ENCODE measurements at places on chromosomes 4 and X.
A peak's percentile ranks its signal among the peaks of the same experiment; 100 is the strongest.

GRCh38 chr4:168124008-168124641, 31.8 kb downstream of the ANXA10 start:
- DNase-seq = peak; percentile 72

- DNase-seq = peak; percentile 1
Observed at GRCh38 chrX:140661643-140662042, 47.9 kb upstream of the LINC00632 start.

GRCh38 chrX:10628906-10629305, 8.5 kb upstream of the MID1 start:
- DNase-seq = peak; percentile 53

DNA sequence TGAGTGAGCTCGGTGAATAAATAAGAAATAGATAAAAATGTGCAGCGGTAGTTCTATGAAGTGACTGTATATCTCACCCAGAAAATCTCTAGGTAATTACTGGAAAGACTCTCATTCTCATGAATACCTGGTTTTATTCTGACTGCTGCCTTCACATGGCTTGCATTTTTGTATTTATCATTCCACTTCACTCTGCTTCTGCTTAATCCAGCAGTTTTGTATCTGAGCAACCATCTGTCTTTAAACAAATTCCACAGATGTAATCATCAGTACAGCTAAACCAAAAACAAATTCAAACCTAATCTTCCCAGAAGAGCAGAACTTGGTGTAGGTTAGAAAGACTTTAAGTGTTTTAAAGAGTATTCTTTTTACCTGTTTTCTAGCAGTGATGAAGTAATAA, 11.2 kb upstream of the ALB start:
- no peak for DNase-seq

DNA sequence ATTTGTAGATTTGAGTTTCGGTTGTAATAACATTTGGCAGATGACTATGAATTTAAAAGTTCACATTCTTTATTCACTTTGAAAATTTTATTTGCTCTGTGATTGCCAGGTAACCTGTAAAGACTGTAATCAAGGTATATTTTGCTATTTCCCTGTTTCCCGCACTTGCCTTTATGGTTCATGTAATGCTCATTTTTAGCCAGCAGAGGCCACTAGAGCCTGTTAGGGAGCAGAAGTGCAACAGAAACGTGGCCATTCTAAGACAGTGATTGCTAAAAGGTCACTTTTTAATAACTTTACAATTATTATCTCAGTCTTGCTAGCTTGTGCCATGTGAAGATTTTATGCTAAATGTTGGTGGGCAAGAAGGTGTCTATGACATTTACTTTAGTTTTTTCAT, 12.4 kb downstream of the YIPF6 start:
- DNase-seq = peak; percentile 70

DNA sequence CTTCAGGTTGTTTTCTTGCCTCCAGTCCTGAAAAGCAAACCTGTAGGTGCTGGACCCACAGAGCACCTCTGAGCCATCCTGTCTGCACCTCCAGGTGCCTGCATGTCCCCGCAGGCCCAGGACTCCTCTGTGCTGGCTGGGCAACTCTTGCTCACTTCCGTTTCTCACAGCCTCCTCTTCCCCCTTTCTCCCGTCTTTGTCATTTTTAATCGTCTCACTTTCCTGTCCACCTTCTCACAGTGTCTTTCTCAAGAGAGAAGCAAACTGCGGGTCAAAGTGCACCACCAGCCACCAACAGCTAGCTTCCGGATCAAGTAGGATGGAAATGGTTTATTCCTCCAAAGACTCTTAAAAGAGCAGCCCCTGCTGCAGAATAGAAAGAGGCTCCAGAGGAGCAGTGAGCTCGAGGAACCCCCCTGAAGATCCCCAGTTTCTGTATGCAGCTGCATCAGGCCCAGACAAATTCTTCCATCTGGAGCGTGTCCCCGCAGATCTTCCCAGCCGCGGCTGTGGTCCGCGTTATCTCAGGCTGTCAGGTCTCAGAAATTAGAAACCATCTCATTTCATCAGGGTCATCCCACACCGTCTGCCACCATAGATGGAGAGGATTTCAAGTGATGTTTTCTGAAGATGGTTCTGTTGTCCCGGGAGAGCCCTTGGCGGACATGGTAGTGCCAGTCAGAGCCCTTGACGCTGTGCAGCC, 87.7 kb downstream of the FHDC1 start:
- DNase-seq = no peak

- DNase-seq = no peak
Observed at GRCh38 chr4:124879195-124879594, 166.7 kb upstream of the ANKRD50 start.

GRCh38 chrX:46575991-46576392, 2.4 kb downstream of the CHST7 start:
- DNase-seq = peak; percentile 32

- DNase-seq = no peak
Observed at GRCh38 chr4:139728840-139729239, 63.2 kb downstream of the MGST2 start.

- DNase-seq = peak; percentile 77
Observed at GRCh38 chrX:4547213-4547836, 833.9 kb upstream of the PRKX start.

GRCh38 chrX:129655547-129656249, 942 bp upstream of the APLN start:
- DNase-seq = peak; percentile 56

GRCh38 chrX:147757750-147758149, 154.0 kb upstream of the FMR1 start:
- no peak for DNase-seq

DNA sequence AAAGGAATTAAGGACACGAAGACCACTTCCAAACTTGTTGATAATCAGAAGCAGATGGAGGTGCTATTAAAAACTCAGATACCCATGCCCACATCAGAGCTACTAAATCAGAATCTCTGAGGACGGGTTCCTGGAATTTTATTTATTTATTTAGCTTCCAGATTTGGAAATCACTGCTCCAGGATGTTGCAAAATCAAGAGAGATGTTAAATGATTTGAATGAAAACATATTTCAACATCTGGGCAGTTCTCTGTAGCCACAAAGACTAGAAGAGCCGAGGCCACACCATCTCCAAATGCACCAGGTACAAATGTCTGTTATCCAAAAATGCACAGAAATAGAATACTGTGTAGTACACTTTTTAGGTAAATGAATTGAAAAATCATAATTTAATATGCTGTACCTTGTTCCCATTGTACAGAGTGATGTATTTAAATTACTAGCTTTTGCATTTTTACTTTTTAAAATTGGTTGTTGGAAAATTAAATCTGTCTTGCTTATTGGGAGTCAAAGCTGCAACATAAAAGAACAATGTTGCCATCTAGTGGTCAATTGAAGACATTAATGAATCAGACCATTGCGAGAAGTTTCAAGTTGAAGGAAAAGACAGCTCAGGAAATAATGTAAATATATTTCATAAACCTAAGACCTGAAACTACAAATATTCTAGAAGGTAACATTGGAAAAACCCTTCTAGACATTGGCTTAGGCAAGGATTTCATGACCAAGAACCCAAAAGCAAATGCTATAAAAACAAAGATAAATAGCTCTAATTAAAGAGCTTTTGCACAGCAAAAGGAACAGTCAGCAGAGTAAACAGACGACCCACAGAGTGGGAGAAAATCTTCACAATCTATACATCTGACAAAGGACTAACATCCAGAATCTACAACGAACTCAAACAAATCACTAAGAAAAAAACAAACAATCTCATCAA, 151.3 kb upstream of the TTC29 start:
- peak; percentile 64 for DNase-seq

DNA sequence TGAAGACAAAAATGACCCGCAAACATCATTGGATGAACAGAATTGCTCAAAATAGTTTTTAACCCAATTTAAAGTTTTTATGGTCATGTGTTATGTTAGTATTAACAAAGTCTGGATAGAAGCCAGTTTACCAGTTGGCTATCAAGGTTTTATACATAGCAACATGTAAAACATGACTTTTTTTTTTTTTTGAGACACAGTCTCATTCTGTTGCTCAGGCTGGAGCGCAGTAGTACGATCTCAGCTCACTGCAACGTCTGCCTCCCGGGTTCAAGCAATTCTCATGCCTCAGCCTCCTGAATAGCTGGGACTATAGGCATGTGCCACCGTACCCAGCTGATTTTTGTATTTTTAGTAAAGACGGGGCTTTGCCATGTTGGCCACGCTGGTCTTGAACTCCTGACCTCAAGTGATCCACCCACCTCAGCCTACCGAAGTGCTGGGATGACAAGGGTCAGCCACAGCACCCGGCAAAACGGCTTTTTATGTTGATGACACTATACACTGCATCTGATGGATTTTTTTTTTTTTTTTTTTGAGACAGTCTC, 3.4 kb downstream of the SAT1 start:
- no peak for DNase-seq

DNA sequence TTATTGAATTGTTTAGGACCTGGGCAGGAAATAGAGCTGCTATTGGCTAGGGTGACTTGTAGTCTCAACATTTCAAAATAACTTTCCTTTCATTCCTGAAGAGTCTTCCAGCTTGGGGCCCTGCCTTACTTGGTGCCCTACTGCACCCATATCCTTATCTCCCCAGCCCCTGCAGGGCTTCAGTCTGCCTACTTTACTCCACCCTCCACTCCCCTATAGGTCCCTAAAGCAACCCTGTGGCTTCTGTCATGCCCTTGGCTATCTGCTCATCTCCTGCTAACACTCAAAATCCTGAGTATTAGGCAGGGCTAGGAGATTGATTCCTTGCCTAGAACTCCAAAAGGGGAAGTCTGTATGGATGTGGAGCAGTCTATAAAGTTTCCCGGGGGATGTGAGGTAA, 57.6 kb upstream of the PRKG2 start:
- no peak for DNase-seq

GRCh38 chrX:136694431-136695087, 46.6 kb downstream of the CD40LG start:
- peak; percentile 64 for DNase-seq

DNA sequence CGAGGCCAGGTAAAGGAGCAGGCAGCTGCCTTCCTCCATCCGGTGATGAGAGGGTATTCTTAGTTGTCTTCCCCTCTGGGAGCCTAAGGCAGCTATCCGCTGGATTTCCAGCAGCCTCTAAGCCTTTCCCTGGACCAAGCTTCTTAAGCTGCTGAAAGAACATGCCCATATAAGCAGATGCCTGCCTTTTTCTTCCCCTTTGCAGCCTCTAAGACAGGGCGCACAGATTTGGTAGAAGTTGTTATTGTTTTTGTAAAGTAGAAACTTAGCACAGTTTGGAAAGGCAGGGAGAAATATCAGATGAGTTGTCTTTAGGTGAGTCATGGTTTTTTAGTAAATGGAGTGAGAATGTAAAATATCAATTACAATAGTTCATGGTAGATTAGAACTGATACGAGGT, 210.8 kb downstream of the ARHGAP10 start:
- DNase-seq = no peak

- no peak for DNase-seq
Observed at GRCh38 chr4:169245061-169245460, 25.7 kb downstream of the SH3RF1 start.

- no peak for DNase-seq
Observed at GRCh38 chrX:148593987-148594386, 93.6 kb downstream of the AFF2 start.

DNA sequence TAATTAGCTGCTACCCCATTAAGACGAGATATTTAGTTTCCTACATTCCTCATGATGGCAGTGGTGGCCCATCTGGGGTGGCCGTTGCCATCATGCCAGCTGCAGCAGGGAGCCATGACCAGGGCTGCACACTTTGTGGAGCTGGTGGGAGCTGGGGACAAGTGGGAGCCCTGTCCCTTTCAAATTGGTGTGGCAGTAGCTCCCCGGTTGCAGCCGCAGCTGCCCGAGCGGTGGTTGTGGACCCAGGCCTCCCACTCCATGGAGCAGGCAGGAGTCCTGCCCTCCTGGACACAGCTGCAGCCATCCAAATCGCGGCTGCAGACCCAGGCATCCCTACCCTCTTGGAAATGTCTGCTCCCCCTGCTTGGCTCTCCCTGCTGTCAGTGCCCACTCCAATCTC, 9.3 kb upstream of the SYTL5 start:
- no peak for DNase-seq

- no peak for DNase-seq
Observed at GRCh38 chrX:41630091-41630490, 58.7 kb upstream of the GPR34 start.

GRCh38 chr4:5465529-5465928, 242.8 kb downstream of the EVC2 start:
- DNase-seq = no peak

- no peak for DNase-seq
Observed at GRCh38 chr4:54723820-54724219, 66.1 kb downstream of the KIT start.

GRCh38 chr4:109826719-109827118, 1.1 kb upstream of the RRH start:
- peak; percentile 32 for DNase-seq

DNA sequence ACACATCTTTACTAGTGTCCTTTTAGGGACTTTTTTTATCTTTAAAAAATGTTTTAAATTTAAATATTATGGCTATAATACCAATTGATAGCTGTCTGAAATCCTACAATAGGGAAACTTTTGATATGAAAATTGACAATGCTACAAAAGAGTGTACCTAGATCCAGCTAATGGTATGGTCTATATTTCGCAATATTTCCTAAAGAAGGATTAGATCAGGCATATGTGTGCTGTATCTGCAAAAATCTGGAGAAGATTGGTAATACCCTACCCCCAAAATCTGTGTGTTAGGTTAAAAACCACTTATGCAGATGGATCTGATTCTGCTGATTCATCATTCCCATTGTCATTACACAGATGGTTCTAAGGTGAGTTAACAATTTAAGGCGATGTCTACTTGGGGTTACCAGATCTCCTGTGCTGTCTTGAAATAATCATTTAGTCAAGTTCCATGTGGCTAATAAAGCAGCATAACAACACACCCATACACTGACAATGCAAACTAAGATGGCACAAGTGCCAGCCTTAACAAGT, 137.1 kb downstream of the GASK1B start:
- DNase-seq = no peak

DNA sequence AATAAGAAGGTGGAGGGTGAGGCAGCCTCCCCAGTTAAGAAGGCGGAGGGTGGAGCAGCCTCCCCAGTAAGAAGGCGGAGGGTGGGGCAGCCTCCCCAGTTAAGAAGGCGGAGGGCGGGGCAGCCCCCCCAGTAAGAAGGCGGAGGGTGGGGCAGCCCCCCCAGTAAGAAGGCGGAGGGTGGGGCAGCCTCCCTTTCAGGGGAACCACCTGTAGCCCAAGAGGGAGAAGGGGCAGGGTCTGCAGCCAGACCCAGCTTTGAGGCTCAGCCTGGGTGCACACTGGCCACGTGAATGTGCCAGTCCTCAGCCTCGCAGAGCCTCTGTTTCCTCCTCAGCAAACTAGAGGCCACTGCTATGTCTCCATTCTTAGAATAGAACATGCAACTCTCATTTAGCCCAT, 52.6 kb downstream of the HMX1 start:
- no peak for DNase-seq

DNA sequence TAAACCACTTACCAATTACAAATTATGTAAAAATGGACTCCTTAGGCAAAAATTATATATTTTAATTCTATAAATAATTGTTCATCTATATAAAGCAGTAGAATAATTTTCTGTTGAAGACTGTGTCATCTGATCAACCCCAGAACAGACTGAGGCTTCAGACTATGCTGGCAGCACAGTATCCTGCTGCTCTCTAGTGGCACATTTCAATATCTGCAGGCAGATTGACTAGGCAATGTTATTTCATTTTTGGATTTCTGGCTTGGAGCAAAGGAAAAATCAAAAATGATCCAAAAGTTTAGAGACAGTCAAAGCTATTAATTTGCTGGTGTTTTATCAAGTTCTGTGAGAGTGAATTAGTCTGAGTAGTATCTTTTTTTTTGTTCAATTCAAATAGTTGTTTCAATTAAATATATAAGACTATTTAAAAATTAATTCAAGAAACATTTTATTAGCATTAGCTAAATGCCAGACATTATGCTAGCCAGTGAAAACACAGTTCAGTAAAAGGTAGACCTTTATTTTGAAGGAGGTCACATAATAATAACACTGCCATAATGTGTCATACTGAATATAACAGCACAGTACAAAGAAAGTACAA, 21.3 kb upstream of the SULT1E1 start:
- peak; percentile 66 for DNase-seq

Data from PC-3 (cell line).